ENCODE measurements at places on chromosomes 16 and 17.

GRCh38 chr17:31067691-31068184 is 27.0 kb upstream of the NF1 start:
- peak; percentile 92 for DNase-seq

DNA sequence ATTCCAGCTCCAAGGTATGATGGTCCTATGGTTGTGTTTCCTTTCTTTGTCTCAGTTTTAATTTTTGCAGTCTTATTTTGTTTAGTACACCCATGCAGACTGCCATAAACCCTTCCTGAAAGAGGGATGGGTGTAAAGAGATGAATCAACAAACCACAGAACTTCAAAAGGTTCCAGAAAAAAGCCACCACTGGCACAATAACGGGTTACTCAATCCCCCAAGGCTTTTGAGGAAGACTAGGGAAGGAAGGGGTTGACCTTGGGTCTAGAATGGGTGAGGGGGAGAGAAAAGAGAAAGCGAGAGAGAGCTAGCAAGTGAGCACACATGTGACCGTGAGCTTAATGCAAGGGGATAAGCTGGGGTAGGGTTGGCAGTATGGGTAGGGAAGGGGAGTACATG is 168.1 kb downstream of the XYLT1 start:
- no peak for DNase-seq

GRCh38 chr17:73301369-73301768 is 10.4 kb downstream of the CDC42EP4 start:
- DNase-seq = no peak

- peak; percentile 50 for DNase-seq
Observed at GRCh38 chr16:30941600-30942425, 7.1 kb upstream of the ORAI3 start.

GRCh38 chr16:11194913-11195312 is 61.1 kb downstream of the SOCS1 start:
- DNase-seq = no peak

- no peak for DNase-seq
Observed at GRCh38 chr16:11310997-11311561, 29.9 kb upstream of the PRM1 start.

DNA sequence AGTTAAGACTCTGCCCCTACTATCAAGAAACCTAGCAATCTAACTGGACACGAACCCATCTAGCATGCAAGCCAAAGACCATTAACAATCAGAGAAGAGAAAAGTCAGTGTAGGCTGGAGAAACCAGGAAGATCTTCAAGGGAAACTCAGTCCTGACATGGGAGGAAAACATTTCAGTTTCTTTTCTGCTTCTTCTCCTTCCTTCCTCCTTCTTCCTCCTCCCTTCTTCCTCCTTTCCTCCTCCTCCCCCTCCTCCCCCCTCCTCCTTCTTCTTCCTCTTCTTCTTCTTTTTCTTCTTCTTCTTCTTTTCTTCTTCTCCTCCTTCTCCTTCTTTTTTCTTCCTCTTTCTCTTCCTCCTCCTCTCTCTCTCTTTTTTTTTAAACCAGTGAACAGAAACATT is 29.6 kb upstream of the SHISA9 start:
- no peak for DNase-seq

- DNase-seq = no peak
Observed at GRCh38 chr17:81683208-81683583, 401 bp downstream of the ARL16 start.

DNA sequence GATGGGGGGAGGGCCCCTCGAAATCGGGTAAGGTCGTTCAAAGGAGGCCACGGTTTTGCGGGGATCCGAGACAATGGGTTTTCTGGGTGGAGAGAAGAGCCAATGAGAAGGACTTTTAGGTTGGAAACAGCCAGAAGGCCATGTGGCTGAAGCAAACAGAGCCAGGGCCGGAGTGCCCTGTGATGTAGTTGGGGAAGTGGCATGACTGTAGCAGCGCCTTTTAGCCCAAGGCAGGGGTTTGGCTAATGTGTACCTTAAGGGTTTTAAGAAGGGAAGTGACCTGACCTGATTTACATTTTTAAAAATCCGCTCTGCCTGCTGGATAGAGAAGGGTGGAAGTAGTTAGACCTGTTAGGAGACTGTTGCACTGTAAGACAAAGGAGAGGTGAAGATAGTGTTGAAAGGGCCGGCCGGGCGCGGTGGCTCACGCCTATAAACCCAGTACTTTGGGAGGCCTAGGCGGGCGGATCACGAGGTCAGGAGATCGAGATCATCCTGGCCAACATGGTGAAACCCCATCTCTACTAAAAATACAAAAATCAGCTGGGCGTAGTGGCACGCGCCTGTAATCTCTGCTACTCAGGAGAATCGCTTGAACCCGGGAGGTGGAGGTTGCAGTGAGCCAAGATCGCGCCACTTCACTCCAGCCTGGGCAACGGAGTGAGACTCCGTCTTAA is 1.0 kb downstream of the LYRM1 start:
- peak; percentile 66 for DNase-seq

- DNase-seq = peak; percentile 49
Observed at GRCh38 chr17:30323895-30324319, 9.9 kb downstream of the TMIGD1 start.
